ENCODE measurements at places on chromosomes 2 and 18.

DNA sequence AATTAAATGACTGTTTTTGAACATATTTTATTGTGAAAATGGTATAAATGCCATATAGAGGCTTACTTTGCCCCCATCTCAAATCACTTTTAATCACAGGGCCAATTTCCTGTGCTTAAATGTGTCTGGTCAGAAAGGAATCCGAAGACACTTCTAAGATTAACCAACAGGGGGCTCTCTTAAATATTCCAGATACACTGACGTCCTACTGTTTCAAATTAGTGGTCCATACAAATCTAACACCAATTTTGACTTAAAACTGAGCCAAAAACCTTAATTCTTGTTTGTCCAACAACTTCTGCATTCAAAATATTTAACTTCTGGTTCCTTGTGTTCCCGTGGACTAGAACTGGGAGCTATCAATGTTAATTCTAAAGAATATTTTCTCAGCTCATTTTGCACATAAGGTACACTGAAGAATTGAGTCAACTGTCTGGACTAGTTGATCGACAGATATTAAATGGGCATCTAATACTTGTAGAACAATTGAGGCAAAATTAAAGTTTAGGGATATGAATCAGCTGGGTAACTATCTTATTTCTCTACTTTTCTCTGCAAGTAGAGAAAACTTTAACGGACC lies 557.5 kb downstream of the ARHGAP15 start:
- no peak for DNase-seq

GRCh38 chr2:238422285-238422684 lies 4.4 kb upstream of the ASB1 start:
- no peak for DNase-seq

- no peak for DNase-seq
These were observed 9.9 kb downstream of the TLK1 start for GRCh38 chr2:171150694-171151285.

- DNase-seq: no peak
These were observed 18.5 kb downstream of the PDCL3 start for GRCh38 chr2:100581277-100581612.

- DNase-seq: no peak
These were observed 93.6 kb upstream of the HNMT start for GRCh38 chr2:137870682-137871081.

GRCh38 chr2:19312949-19313348 lies 45.5 kb downstream of the OSR1 start:
- no peak for DNase-seq

DNA sequence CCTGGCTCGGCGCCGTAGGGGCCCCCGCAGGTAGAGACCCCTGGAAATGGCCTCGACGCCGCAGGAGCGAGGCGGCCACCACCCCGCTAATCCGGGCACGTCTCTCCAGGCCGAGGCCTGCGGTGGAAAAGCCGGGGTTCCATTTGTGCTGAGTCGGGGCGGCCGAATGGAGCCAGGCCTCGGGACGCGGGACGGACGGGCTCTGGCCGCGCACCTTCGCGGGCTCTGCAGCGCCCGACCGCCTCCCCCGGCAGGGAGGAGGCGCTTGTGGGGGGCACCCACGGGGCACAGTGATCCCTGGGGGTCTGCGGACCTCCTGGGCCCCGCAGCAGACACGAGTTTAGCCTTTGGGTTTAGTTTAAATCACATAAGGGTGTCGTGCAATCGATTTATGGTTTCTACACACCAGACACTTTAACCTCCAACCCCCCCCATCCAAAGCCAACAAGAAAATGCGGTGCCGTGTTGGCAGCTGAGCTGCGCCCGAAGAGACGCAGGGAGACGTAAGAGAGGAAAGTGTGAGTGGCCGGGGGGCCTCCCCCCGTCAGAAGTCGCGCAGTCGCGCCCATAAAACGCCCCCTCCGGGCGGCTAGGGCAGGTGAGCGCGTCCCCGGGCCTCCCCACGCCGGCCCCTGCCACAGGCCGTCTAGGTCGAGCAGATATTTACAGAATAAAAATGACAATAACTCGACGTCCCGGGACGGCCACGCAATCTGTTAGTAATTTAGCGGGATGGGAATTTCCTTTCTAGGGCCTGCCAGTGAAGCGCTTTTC lies 1.0 kb upstream of the NFATC1 start:
- DNase-seq: no peak

- no peak for DNase-seq
These were observed 75.4 kb upstream of the LRATD1 start for GRCh38 chr2:14557111-14557510.

GRCh38 chr2:213806125-213806726 lies 522.0 kb downstream of the SPAG16 start:
- DNase-seq: no peak

DNA sequence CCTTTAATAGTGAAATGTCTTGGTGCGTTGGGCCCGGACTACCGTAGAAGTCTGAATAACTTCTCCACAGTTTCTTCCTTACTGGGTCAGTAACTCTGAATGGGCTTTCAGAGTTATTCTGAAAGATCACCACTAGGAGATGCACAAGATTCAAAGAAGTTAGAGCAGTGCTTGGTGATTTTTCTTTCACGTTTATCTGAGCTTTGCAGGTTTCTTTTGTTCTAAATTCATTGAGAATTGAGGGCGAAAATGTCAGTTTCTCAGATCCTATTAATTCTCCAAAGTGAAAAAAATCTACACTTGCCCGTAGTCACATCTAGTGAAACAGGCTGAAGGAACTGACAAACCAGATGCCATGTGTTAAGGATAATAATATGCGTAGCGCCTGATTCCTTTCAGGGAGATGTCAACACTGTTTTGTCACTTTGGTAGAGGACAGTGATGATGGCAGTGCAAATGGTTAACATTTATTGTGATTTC lies 70.1 kb downstream of the QPCT start:
- DNase-seq: peak; percentile 84

DNA sequence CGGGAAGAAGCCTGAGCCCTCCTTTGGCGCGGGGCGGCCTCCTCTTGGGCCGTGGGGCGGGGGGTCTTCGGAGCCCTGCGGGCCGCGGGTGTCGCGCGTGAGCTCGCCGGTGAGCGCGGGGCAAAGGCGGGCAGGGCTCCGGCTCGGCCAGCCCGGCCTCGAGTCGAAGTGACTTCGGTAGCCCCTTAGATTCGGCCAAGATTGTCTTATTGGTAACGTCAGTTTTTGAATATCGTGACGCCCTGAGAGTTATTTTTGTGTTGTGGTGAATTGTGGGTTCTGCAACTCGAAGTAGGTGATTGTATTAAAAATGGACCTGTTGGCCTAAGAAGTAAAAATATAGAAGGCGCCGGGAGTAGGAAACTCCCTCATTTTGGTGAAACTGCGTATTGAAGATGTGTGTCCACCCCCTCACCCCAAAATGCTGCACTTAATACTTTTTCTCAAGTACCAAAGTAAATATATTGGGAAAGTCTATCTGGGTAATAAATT lies 669 bp downstream of the MARCHF7 start:
- no peak for DNase-seq

DNA sequence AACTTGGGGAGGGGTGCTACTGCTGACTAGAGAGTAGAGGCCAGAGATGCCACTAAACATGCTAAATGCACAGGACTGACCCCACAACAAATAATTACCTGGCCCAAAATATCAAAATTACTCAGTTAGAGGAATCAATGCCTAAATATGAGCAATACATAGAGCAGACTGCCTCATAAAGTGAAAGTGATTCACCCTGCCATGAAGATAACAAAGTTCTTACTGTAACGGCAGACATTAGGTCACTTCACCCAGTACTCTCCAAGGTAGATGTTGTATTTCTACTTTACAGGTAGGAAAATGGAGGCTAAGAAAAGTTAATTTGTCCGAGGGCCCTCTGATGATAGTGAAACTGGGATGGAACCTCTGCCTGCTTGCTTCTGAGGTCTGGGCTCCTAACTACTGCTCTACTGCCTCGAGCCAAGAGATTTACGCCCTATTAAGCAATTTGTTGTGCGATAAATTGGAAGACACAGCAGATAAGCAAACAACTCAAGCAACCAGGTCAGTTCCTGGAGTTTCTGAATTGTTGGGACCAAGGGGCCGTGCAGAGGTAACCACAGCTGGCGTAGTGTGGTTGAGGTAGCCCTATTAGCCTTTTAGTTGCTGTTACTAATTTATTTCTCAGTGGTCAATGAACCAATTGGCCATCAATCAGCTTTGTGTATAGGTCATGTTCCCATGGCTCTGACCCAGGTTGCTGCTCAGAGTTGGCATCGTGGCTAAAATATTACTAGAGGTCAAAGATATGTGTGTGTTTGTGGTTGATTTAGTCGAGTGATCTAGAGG lies 4.8 kb downstream of the DHRS9 start:
- no peak for DNase-seq

DNA sequence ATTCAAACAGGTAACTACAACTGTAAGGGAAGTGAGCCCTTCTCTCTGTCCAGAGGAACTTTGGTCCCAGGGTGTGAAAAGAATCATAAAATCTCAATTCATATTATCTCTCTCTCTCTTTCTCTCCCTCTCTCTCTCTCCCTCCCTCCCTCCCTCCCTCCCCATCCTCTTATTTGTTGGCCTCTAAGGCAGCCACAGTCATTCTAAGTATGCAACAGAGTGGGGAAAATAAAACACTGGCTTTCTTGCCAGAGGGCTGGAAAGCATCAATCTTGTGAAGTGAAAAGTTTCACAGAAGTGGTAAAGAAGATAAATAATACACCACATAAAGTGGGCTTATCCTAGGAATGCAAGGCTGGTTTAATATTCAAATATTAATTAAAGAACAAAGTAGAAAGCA lies 95.6 kb upstream of the KCNH7 start:
- no peak for DNase-seq

DNA sequence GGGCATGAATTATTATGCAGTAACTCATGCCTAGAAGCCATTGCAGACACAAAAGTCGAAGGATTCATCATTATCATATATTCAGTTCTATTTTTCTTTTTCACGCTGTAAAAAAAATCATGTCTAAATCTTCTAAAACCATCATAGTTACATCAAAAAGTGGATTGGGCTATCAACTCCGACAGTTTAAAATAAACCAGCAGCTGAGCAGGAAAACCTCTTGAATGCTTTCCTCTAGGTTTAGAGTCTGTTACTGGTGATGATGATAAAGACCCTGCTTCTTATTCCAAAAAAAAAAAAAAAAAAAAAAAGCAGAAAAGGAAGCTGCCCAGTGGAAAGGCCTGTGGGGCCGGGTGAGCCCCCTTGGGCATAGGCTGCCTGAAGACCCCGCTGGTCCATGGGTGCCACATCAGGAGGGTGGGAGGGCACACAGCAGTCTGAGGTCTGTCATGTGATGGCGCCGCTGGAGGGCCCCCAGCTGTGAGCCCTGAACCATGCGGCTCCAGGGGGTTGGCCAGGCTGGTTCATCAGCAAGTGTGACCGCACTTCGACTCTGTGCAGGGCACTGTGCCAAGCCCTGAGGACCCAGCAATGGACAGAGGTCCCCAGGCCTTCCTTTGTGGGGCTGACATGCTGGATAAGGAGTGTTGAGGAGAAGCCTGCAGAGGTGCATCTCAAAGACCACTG lies 199.6 kb downstream of the EIPR1 start:
- DNase-seq: no peak

Measured in NCI-H2081 treated with DMSO at 0.1 percent for 48 hours (cell line).